ENCODE measurements at places on chromosomes 2 and 18.
A peak's percentile ranks its signal among the peaks of the same experiment; 100 is the strongest.

- H3K4me1 ChIP-seq = peaks cover 41% of the 10 kb centered on the region
- no peak overlapping the region for H3K27ac ChIP-seq
- H3K36me3 ChIP-seq = no peaks in the 10 kb centered on the region
- no peaks in the 10 kb centered on the region for H3K27me3 ChIP-seq
- no peak for DNase-seq
- no peak overlapping the region for H3K4me3 ChIP-seq
Measured at GRCh38 chr2:26072925-26073768, 39.3 kb downstream of the RAB10 start.

DNA sequence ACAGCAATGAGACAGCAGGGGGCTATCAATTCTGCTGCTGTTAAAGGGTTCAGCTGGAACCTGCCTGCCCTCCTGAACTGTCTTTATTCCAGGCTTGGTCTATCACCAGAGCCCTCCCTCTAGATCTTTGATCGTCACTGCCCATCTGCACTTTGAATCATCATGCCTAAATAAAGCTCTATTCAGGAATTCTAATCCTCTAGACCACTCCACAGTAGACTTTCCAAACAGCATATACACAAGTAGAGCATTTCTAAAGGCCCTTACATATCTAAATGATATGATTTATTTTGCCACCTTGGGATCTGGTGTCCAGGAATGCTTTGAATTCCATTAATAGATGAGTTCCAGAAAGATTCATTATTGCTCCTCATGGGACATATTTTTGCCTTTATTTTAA is 542.1 kb upstream of the SYT4 start:
- H3K27me3 ChIP-seq = no peaks in the 10 kb centered on the region
- no peaks in the 10 kb centered on the region for H3K4me1 ChIP-seq
- H3K36me3 ChIP-seq = no peaks in the 10 kb centered on the region
- no peak overlapping the region for H3K4me3 ChIP-seq
- H3K27ac ChIP-seq = no peak overlapping the region

- H3K27ac ChIP-seq = no peak overlapping the region
- DNase-seq = no peak
Measured at GRCh38 chr2:232375164-232375563, 3.4 kb upstream of the ALPP start.

DNA sequence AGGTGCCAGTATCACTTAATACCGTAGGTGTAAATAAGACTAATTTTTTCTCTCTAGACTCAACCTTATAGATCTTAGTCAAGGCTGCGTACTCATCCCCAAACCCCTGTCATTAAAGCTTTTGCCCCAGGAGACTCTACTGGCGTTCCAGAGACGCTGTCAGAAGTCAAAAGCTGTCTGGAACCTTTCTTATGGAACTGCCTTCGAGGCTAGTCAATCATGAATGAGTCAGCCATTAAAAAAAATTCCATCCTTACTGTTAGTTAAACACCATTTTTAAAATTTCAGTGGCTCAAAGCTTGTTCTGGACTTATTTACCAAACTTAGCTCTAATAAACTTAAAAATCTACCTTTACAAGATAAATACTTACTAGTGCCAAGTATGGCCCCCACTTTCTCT is 52.1 kb downstream of the SPRED2 start:
- no peak overlapping the region for H3K27ac ChIP-seq
- no peaks in the 10 kb centered on the region for H3K36me3 ChIP-seq
- no peak for DNase-seq
- no peaks in the 10 kb centered on the region for H3K27me3 ChIP-seq
- H3K4me3 ChIP-seq = no peak overlapping the region

DNA sequence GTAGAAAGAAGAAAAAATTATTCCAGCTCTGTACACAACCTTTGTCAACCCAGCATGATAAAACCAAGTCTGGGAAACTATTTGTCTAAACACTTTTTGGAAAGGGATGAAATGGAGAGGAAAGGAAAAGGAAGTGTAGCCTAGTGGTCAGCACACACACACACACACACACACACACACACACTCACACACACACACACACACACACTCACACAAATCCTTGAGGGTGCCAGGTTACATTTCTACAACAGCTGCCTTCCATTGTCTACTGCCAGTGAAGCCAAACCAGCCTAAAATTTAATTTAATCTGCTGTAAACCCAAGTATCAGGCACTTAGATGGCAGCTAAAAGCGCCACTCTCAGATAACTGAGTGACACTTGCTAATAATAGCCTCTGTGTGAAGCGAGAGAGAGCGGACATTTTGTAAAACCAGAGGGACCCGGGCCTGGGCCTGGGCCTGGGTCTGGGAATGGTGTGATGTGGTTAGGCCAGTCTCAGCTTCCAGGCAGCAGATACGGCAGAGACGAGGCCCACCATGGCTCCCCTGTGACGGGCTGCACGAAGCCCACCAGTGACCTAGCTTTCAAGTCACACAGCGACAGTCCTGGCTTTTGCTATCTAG is 32.4 kb downstream of the BCL11A start:
- H3K4me1 ChIP-seq = no peaks in the 10 kb centered on the region
- H3K4me3 ChIP-seq = no peak overlapping the region
- H3K36me3 ChIP-seq = no peaks in the 10 kb centered on the region
- H3K27me3 ChIP-seq = no peaks in the 10 kb centered on the region

DNA sequence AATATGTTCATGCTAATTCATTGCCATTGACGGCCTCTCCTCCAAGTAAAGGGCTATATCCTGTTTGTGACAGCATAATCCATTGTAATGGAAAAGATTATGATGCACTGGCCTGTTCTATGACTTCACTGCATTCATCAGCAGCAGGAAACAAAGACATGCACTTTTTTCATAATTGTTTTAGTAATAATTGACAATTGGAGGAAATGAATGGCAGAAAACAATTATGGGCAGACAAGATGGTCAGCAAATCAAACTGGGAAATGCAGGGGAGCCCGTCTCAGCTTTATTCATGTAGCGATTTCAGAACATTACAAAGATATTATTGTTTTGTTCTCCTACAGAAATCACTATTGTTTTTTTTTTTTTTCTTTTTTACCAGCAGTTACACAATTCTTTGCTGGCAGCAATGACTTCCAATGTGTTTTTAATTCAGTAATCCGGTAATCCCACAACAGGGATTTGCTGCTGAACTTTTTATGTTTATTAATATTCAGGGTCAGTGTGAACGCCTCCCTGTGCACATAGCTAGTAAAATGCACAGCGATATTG is 33.8 kb upstream of the RASGRP3 start:
- peaks cover 13% of the 10 kb centered on the region for H3K4me1 ChIP-seq
- no peaks in the 10 kb centered on the region for H3K27me3 ChIP-seq
- H3K36me3 ChIP-seq = no peaks in the 10 kb centered on the region
- H3K27ac ChIP-seq = no peak overlapping the region

DNA sequence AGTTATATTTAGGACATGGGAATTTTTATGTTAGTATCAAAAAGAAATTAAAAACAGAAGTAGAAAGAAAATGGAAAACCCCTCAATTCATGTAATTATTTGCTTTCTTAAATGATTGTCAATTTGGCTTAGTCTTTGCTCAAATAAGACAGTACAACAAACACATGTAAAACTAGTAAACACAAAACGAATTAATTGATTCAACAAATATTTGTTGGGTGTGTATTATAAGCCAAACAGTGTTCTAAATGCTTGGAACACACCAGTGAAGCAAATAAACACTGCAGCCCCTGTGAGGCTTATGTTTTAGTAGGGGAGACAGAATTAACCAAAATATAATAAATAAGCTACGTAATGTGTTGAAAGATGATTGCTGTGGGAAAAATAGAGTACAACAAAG is 234.5 kb upstream of the STON1 start:
- no peaks in the 10 kb centered on the region for H3K36me3 ChIP-seq
- H3K4me1 ChIP-seq = no peaks in the 10 kb centered on the region
- H3K27me3 ChIP-seq = no peaks in the 10 kb centered on the region
- H3K4me3 ChIP-seq = no peak overlapping the region

DNA sequence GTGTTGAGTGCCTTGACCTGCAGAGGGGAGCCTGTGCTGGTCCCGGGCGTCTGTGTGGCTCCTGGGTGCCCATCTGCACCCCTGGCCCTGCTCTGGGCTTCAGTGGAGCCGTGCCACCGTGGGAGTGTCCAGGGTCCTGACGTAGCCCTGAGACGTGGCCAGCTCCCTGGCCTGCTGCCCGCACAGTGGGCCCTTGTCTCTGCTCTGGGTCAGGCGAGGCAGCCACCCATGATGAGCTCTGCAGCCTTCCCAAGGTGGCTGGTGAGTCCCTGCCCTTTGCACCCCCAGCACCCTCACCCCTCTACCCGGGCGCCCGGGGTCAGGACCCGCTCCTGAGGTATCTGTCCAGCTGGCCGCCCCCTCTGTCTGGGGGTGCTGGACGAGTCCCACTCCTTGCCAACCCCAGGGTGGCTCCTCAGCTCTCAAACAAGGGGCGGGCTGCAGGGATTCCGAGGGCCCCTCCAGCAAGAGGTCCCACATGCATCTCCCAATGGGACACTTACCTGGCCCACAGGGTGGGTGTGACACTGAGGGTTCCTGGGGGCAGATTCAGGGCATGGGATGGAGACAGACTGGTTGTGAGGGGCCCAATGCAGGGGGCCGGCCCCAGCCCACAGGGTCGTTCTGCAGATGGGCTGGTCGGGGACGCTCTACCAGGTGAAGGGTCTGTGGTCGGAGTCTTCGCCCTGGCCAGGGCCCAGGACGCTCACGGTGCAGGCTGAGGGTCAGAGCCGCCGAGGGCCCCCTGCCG is 2.4 kb downstream of the NEU4 start:
- H3K4me3 ChIP-seq = no peak overlapping the region
- DNase-seq = no peak
- no peak overlapping the region for H3K27ac ChIP-seq
- H3K27me3 ChIP-seq = no peaks in the 10 kb centered on the region

DNA sequence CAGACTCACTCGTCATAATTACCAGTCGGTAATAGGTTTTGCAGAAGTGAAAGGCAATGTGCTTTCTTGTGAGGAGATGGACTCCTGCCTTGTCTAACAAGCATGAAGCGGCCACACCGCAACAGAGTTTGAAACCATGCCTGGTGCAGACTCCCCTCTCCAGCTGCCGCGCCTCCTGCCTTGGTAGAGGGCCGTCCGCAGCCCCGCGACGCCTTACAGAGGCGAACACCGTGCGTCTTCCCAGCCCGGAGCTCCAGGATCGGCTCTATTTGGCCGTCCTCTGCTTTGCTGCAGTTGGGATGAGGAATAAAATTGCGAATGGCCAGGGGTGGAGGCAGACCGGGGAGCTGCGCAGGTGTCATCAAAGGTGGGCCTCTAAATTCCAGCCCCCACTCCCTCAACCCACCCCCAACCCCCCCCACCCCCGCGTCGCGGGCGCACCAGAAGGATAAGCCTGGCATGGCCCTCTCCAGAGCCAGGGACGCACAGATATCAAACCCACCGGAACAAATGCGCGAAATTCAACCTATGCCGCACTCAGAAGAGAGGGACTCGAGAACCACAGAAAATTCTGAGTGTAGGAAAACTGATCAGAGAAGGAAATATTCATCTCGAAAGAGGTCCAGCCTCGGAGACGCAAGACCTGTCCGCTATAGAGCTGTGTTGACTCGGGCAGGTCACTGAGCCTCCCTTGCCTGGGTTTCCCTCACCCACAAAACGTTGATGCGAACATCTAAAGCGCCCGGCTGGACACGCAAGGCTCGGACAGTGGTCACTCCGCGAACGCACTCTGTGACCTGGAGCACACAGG is 1.1 kb downstream of the TRABD2A start:
- H3K4me3 ChIP-seq = peak overlapping the region; percentile 71
- no peak overlapping the region for H3K27ac ChIP-seq
- H3K27me3 ChIP-seq = no peaks in the 10 kb centered on the region
- no peak for DNase-seq
- H3K36me3 ChIP-seq = no peaks in the 10 kb centered on the region

- H3K4me1 ChIP-seq = no peaks in the 10 kb centered on the region
- no peak overlapping the region for H3K4me3 ChIP-seq
- no peak overlapping the region for H3K27ac ChIP-seq
- no peaks in the 10 kb centered on the region for H3K27me3 ChIP-seq
- no peaks in the 10 kb centered on the region for H3K36me3 ChIP-seq
Measured at GRCh38 chr18:7977897-7978296, 410.8 kb downstream of the PTPRM start.

- H3K36me3 ChIP-seq = no peaks in the 10 kb centered on the region
- no peak for DNase-seq
- no peak overlapping the region for H3K4me3 ChIP-seq
- no peaks in the 10 kb centered on the region for H3K27me3 ChIP-seq
- H3K4me1 ChIP-seq = peaks cover 13% of the 10 kb centered on the region
- peak overlapping the region; percentile 39 for H3K27ac ChIP-seq
Measured at GRCh38 chr18:61972389-61973264, 79.8 kb upstream of the RNF152 start.

DNA sequence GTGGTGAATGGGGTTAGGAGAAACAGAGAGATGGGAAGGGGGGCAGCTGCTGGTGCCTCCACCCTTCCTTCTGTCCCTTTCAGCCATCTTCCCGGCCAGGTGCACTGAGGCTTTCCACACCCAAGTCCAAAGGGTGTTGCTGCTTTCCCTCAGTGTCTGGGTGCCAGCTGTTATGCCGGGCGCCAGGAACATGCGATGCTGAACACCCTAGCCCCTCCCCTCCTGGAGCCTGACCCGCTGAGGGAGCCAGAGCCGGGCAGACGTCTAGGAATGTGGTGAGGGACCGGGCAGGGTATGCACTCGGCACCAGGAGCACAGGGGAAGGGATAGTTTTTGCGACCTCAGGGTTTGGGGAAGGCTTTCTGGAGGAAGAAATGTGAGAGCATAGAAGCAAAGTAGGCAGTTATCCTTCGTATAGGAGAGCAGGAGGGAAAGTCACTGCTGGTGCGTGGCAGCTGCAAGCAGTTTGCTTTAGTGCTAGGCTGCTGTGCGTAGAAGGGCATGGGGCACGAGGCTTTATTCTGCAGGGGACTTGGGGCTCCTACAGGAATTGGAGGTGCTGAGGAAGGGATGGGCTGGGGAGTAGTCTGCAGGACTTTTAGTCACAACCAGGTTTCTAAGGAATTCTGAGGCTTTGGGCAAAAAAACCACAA is 147.7 kb downstream of the TSN start:
- peak overlapping the region; percentile 47 for H3K4me3 ChIP-seq
- no peak overlapping the region for H3K27ac ChIP-seq
- no peak for DNase-seq
- H3K4me1 ChIP-seq = peaks cover 4% of the 10 kb centered on the region
- H3K36me3 ChIP-seq = no peaks in the 10 kb centered on the region
- no peaks in the 10 kb centered on the region for H3K27me3 ChIP-seq

GRCh38 chr2:222978850-222979249 is 73.1 kb upstream of the KCNE4 start:
- no peak for DNase-seq
- no peaks in the 10 kb centered on the region for H3K36me3 ChIP-seq
- H3K4me1 ChIP-seq = peaks cover 6% of the 10 kb centered on the region
- no peaks in the 10 kb centered on the region for H3K27me3 ChIP-seq
- H3K27ac ChIP-seq = no peak overlapping the region
- H3K4me3 ChIP-seq = no peak overlapping the region

DNA sequence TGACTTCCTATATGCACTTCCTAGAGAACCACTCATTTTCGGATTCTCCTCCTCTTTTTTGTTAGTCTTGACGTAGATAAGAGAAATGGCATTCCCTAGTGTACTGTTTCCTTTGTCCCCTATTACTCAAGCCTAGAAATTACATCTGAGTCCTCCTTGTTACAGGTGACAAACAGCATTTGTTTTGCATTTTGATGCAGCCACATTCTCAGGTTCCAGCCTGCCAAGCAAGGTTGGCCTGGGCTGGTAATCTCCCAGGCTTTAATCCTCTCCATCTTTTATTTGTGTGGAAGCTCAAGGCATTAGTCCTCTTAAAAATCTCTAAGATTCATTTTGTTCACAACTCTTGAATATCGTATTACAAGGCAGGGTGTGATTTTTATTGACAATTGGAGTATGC is 318.0 kb upstream of the NRP2 start:
- no peaks in the 10 kb centered on the region for H3K4me1 ChIP-seq
- DNase-seq = no peak
- no peaks in the 10 kb centered on the region for H3K27me3 ChIP-seq
- no peaks in the 10 kb centered on the region for H3K36me3 ChIP-seq
- H3K27ac ChIP-seq = no peak overlapping the region
- H3K4me3 ChIP-seq = no peak overlapping the region
